NCI-H1417 (cell line): ENCODE measurements at places on chromosomes 3 and 15.

- peak; percentile 56 for DNase-seq
Observed at GRCh38 chr15:43872416-43873020, 45.7 kb downstream of the WDR76 start.

DNA sequence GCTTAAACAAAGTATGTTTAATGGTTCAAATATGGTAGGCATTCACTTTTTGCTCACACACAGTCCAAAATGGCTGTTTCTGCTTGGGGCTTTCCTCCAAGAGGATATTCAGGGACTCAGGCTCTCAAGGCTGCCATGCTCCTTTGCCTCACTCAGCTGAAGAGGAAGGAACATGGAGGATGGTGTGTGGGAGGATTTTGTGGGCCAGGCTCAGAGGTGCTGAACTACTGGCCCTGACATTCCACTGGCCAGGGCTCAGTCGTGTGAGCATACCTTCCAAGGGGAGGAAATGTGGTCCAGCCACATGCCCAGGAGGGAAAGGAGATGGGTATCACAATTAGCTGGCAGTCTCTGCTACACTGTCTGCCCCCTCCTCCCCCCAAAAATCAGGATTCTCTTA is 8.7 kb downstream of the PXYLP1 start:
- no peak for DNase-seq

- no peak for DNase-seq
Observed at GRCh38 chr3:9448071-9448470, 50.7 kb downstream of the SETD5 start.

DNA sequence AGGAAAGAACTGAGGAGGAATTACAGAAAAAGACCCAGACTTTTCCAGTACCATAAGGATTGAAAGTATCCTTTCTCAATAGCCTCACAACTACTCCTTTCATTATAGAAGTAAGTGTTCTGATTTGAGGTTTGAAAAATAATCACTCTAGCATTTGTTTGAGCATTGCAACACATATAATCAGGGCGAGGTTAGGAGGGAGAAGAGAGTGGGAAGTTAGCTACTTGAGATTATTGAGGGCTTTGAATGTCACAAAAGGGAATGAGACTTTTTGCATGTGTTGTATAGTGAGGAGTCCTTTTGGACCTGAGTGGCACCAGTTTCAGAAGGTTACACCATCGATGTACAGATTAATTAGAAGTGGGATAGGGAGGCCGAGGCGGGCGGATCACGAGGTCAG is 65.2 kb upstream of the TNIK start:
- DNase-seq: no peak

- no peak for DNase-seq
Observed at GRCh38 chr3:7787871-7788828, 713.5 kb upstream of the LMCD1 start.

GRCh38 chr3:139523718-139524117 is 15.8 kb downstream of the RBP1 start:
- DNase-seq: no peak

- DNase-seq: no peak
Observed at GRCh38 chr15:83118291-83118827, 10.9 kb downstream of the TM6SF1 start.

- no peak for DNase-seq
Observed at GRCh38 chr15:95701410-95701809, 629.1 kb upstream of the NR2F2 start.

- DNase-seq: peak; percentile 68
Observed at GRCh38 chr15:99434506-99435112, 131.2 kb upstream of the MEF2A start.

- DNase-seq: no peak
Observed at GRCh38 chr3:88312256-88312655, 162.5 kb downstream of the C3orf38 start.

DNA sequence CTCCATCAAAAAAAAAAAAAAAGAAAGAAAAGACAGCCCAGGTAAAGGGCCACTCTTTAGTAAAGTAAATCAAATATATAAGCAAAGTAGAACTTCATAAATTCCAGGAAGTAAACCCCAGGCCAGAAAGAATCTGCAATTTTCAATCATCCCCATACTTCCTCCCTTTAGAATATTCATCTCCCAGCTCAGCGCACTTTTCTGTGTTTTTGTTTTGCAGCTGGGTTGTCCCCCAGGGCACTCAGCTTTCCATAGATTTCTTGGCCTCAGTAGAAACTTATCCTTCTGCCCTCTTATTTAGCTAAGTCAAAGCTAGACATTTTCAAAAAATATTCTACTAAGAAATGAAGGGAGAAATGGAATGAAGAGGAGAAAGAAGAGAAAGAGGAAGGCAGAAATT is 24.0 kb upstream of the SPRED1 start:
- no peak for DNase-seq

DNA sequence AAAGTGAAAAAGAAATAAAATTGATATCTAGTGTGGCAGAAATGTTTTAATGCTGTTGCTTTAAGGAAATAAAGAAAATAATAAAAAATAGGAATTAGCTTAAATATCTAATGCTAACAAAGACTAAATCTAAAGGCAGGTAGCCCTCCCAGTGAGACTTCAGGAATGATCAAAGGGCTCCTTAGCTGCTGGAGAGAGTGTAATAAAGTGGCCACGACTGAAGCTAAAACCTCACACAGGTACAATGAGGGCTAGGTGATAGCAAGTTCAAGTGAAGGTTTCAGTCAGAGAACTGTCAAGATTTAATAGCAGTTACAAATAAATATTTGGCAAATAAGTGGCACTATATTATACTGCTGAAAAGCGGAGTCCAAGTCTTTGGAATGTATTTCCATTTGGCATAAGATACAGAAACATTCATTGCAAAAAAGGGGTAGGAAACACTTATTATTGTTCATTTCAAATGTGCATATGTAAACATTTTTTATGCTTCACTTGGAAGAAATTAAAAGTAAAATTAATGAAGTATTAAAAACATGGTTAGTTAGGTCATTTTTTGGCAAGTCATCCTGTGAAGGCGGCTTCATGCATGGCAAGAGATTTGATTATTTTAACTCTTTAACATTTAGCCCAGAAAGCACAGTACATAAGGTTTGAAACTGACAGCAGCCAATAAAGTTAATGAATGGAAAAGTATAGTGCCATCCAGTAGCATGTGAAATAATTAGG is 168.2 kb downstream of the ECT2 start:
- peak; percentile 69 for DNase-seq

DNA sequence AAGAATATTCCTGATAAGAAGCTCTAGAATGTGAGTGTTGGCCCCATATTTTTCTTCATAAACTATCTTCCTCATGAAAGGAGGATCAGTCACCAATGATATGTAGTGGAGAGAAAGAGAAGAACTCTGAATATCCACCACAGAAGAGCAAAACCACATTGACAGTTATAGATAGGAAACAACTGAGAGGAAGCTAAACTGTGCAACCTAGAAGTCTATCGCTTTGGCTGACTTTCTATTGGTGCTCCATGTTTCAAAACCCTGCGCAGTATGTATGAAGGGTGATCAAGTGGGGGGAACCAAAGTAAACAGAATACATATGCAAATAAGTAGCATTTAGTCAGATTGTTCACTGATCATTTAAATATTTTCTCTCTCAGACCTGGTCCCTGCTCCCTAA is 41.0 kb upstream of the ZNF280D start:
- DNase-seq: no peak

DNA sequence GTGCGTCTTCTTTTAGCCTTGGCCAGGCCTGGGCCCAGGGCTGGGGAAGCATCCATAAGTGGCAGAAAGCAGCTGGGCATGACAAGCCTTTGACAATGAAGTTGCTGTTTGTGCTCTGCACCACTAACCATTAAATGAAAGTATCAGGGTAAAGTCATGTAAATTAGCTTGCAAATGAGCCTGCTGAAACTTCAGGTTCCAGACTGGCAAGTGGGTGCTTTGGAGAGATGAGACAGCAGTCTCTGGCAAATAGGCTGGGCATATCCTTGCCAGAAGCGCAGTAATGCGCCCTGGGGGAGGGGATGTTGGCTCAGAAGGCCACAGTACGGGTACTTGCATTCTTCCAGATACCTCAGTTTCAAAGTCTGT is 40.7 kb downstream of the RAB6B start:
- peak; percentile 9 for DNase-seq

DNA sequence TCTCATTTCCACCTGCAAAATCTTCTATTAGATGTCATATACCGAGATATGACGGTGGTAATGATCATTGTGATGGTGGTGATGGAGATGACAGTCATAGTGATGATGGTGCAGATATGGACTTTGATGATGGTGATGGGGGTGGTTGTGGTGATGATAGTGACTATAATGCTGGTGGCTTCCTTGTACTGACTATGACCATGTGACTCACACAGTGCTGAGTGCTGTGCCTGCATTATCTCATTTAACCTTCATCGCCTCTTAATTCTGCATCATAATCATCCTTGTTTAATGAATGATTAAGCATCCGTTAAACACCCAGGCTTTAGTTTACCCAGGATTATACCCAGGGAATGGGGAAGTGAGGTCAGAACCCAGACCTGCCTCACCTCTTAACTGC is 331.7 kb downstream of the FEZF2 start:
- no peak for DNase-seq

DNA sequence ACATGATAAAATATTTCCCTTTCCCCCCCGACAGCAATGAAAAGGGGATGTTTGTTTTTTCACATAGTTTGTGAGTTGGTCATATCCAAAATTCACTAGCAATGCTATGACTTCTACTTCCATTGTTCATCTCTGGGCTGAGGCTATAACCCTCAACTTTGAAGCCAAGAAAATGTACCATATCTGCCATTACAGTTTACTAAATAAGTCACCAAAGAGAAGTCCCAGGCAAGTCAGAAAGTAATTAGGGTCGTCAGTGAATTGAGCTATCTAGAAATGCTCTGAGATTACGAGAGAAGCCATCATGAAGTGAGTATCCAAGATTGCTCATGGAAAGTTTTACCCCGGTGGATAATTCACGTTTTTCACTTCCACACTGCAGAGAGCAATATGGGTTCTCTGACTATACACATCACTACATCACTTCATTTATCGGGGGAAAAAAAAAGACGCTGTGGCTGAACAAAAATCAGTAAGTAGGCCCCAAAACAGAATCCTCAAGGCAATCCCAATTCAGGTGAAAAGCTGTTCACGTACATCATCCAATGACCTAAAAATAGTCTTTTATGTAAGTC is 1.4 kb downstream of the PEAK1 start:
- DNase-seq: no peak

DNA sequence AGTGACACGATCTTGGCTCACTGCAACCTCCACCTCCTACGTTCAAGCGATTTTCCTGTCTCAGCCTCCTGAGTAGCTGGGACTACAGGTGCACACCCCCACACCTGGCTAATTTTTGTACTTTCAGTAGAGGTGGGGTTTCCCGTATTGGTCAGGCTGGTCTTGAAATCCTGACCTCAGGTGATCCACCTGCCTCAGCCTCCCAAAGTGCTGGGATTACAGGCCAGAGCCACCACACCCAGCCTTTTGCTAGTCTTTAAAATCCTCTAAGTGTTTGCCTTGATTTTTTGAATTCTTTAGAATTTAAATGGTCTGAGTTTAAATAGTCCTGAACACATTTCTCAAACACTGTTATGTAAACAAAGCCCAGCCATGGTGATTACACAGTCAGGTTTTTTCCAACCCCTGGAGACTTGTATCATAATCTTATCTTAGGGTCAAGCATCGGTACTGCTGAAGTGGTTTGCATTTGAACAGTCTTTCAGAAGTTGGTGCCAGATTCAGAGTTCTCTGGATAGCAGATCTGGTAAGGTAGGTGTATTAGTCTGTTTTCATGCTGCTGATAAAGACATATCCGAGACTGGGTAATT is 28.2 kb upstream of the PIAS1 start:
- DNase-seq: peak; percentile 30

GRCh38 chr15:73051391-73051806 is 864 bp upstream of the NEO1 start:
- no peak for DNase-seq

- no peak for DNase-seq
Observed at GRCh38 chr15:48507416-48508065, 138.0 kb downstream of the FBN1 start.

DNA sequence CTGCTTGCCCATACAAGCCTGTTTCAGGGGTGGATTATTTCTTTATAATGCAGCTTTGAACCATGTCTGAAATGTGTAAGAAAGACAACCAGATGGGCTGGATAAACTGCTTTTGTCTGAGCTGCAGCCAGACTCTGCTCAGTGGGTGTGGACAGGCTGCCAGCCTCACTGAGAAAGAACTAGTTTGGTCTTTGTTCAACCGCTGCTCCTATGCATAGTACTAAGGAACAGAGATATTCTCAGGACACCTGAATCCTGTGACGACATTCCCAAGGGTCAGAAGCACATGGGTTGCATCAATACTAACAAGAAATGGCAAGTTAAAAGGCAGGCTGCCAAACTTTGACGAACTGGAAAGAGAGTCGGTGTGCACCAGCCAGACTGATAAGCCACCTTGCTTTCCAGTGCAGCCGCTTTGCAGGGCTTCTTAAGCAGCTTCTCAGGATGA is 57.2 kb downstream of the PLD1 start:
- no peak for DNase-seq

- DNase-seq: no peak
Observed at GRCh38 chr3:43496740-43497375, 125.0 kb downstream of the ANO10 start.

DNA sequence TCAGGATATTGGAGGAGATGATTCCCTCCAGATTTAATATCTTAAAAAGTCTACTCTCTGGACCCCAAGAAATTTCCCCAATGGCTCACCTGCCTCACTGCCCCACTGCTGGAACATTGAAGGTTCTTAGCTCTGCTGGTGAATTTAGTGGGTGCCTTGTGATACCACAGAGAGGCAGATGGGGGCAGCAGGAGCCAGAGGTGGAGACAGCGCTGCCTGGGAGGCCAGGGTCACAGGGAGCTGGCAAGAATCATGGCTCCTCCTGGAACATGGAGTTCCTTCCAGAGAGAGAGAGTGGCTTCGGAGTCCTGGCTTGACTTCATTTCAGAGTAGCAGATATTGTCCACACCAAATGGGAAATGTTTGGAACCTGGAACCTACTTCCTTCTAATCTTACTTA is 263.5 kb upstream of the CFAP20DC start:
- DNase-seq: peak; percentile 22

DNA sequence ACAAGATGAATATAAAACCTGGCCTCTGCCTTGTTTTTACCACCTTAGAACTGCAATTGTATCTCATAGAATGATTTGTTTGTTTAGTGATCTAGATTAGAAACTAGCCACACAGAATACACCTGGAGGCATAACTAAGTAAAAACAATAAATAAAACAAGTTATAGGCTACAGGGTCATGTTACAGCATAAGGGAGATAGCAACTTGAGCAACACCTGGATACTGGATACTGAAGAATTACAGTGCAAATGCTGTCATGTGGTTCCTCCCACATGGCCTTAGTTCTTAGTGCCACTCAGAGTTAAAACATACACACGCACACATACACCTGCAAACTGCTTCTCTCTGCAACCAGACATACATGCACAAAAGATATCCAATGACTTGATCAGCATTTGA is 563.4 kb upstream of the DPPA4 start:
- no peak for DNase-seq
